ENCODE measurements at places on chromosomes 16 and 17. TPM values are rescaled to one million over a fixed set of nuclear protein-coding genes. Genes with fewer than 3 reads are reported as not detected.

GRCh38 chr16:19853742-19854542 is 30.7 kb downstream of the GPRC5B start:
- DNase-seq: no peak
- no peaks in the 10 kb centered on the region for H3K36me3 ChIP-seq
- H3K27ac ChIP-seq: no peak overlapping the region
- no peaks in the 10 kb centered on the region for H3K27me3 ChIP-seq
- H3K4me3 ChIP-seq: no peak overlapping the region

DNA sequence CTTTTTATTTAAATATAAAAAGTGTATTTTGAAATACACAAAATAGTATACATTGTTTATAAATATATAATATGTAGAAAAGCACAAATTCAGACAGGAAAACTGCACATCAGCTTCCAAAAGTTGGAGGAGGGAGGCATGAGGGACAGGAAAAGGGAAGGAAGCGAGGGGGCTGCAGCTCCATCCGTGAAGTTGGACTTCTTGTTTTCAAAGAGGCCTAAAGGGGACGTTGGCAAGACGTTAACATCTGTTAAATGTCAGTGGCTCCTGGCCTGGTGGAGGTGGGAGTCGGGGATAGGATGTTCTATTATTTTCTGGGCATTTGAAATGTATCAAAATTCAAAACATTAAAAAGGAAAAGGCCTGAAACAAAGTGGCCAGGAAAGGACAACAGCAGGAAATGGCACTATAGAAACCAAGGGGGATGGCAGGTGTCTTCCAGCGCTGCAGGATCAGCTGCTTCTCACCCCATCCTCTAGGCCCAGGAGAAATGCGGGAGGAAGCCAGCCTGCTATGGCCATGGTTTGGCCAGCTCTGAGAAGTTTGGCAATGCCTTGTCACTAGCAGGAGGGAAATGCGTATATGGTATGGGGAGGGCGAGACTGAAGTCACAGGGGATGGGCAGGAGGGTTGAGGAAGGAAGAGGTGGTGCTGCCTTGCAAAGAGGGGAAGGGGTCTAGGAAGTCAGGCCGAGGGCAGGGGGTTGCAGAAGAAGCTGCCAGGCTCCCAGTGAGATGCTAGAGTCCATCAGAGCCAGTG is 6.4 kb downstream of the CMTM2 start:
- no peak overlapping the region for H3K27ac ChIP-seq
- no peaks in the 10 kb centered on the region for H3K4me1 ChIP-seq
- no peak for DNase-seq
- no peaks in the 10 kb centered on the region for H3K27me3 ChIP-seq
- H3K36me3 ChIP-seq: no peaks in the 10 kb centered on the region
- no peak overlapping the region for H3K4me3 ChIP-seq

- H3K27ac ChIP-seq: no peak overlapping the region
- no peak for DNase-seq
- no peaks in the 10 kb centered on the region for H3K27me3 ChIP-seq
- no peak overlapping the region for H3K4me3 ChIP-seq
- no peaks in the 10 kb centered on the region for H3K4me1 ChIP-seq
Observed at GRCh38 chr17:77804796-77805426, 153.6 kb upstream of the TNRC6C start.

GRCh38 chr17:19309701-19310100 is 52.8 kb downstream of the B9D1 start:
- no peaks in the 10 kb centered on the region for H3K4me1 ChIP-seq
- no peak overlapping the region for H3K4me3 ChIP-seq

GRCh38 chr17:81603846-81604610 is 32.9 kb downstream of the NPLOC4 start:
- H3K4me1 ChIP-seq: no peaks in the 10 kb centered on the region
- H3K36me3 ChIP-seq: no peaks in the 10 kb centered on the region
- H3K27ac ChIP-seq: no peak overlapping the region
- DNase-seq: no peak
- no peaks in the 10 kb centered on the region for H3K27me3 ChIP-seq

Gene MAP2K3
- total RNA-seq: 45.5 TPM

Gene DRC7
- 12.5 TPM for total RNA-seq

Gene DNASE1L2
- 0.72 TPM for total RNA-seq

Gene SDR42E1
- 0.13 TPM for total RNA-seq

Gene UNC13D
- 24.9 TPM for total RNA-seq

Gene ZFP1
- total RNA-seq: 7.9 TPM

Gene MMP15
- total RNA-seq: 6.7 TPM

Data from ovary (tissue), 10 donors.